ENCODE measurements at places on chromosomes 2 and 18. TPM values are rescaled to one million over a fixed set of nuclear protein-coding genes. Genes with fewer than 3 reads are reported as not detected.

MTCL1 gene
- total RNA-seq, result 25.9 TPM

SS18 gene
- 89.8 TPM for total RNA-seq

RESP18 gene
- not detected for total RNA-seq

CIB4 gene
- not detected for total RNA-seq

UPP2 gene
- total RNA-seq, result 0.28 TPM

DES gene
- total RNA-seq, result 933 TPM

GRCh38 chr2:235688511-235689426 is 194.9 kb downstream of the AGAP1 start:
- no peak for DNase-seq

DNA sequence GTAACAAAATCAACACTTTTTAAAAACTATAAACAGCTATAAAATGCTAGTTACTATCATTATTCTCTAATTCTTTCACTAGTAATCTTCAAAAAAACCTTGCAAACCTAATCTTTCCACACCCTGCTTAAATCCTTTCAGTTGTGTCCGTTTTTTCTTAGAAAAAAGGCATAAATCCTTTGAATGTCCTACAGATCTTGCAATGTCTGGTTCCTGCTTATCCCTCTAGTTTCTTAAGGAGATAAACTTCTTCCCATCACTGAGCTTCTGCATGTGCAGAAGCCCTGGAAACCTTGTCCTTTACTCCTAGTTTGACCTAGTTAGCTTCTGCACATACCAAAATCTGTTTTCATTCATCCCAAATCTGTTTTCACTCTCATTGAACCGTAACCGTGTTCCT is 1.3 kb upstream of the PNO1 start:
- DNase-seq, result no peak

DNA sequence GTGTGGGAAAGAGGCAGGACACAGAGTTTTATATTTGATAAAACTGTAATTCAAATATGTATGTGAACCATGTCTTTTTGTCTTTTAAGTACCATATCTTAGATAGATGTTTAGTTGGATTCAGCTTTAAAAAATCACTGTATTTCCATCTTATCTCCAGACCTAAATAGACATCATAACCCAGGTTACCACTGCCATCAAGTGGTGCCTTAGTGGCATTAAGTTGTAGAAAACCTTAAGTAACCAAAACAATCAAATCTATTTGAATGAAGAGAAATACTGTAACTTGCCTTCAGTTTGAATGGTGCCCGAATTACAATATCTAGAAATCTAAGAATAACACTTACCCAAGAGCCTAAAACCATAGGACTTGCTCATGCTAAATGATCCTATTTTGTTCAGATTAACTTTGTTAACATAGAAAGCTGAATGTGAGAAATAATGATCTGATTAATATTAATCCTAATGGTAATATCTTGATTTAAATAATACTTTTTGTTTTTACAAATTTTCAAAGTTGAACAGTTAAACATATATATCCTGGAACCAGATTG is 92.5 kb upstream of the MAP2 start:
- no peak for DNase-seq

GRCh38 chr2:115635430-115635829 is 1193.0 kb downstream of the DPP10 start:
- no peak for DNase-seq

DNA sequence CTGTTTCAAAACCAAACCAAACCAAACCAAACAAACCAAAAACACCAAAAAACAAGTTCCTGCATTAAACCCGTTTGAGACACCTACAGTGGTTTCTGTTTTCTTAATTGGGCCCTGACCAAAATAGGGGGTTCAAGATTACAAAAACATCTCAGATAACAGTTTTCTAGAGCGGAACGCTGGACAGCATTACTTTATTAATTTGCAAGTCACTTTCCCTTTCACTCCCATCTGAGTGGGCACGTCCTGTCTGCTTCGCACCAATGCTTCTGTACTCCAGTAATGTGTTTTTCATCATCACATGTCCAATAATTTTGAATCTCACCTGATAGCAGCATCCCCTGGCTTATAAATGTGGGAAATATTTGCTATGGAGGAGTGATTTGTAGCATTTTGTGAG is 11.7 kb upstream of the MYO1B start:
- DNase-seq, result no peak

DNA sequence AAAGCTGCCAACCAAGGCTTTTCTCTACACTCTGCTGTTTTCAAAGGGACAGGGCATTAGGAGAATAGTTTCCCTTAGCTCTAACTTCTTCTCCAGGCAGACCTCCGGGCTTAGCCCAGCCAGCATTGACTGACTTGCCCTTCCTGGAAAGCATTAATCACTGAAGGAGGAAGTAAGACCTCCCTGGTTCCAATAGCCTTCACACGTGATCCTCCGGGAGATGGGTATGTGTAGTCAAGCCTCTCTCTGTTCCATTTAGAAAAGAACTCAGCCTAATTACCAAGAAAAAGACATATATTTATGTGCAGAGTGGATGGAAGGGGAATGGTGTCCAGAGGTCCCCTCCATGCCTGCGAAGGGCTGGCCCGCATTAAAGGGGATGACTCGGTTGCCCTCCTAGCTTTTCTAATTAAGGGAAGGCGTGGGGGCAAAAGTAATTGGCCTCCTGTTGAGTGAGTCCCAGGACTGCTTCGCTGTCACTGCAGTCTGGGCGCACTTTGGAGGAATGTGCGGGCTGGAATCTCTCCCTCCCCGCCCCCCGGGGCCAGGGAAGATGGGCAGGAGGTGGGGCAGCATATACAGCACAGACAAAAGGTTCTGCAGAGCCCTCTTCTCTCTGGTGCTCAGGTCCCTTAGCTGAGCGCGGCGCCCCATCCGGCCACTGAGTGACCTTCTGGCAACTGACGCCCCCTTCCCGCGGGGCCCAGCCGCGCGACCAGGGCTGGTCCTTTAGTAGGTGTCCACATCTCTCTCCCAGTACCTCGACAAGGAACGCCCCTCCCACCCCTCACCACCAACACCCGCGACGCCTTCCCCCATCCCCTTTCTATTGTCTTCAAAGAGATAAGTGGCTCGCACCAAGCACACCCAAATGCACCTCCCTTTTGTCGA is 686.0 kb downstream of the NRXN1 start:
- no peak for DNase-seq

- DNase-seq, result no peak
Measured at GRCh38 chr2:176114120-176114929, 2.3 kb upstream of the HOXD10 start.

GRCh38 chr2:235765181-235765820 is 271.5 kb downstream of the AGAP1 start:
- DNase-seq, result peak; percentile 51

GRCh38 chr2:176283291-176284068 is 14.2 kb downstream of the MTX2 start:
- DNase-seq, result no peak

DNA sequence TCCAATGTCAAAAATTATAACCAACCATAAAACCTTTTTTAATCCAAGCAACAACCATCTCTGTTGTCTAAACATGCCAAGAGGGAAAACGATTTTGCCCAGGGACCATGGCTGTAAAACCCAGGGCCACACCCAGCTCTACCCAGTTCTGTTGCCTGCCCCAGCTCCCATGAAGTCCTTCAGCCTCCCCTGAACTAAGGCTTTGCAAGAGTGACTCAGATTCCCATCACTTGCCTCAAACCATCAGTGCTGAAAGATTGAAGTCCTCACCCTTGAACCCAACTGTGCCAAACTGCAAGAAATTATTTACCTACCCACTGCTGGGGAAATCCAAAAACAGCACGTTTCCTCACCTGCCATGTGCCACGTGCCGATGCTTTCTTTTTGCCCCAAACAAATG is 102.5 kb downstream of the TFCP2L1 start:
- DNase-seq, result no peak

Measured in uterus (tissue), 4 donors.